ENCODE measurements at places on chromosomes 6 and 20.
A peak's percentile ranks its signal among the peaks of the same experiment; 100 is the strongest.

DNA sequence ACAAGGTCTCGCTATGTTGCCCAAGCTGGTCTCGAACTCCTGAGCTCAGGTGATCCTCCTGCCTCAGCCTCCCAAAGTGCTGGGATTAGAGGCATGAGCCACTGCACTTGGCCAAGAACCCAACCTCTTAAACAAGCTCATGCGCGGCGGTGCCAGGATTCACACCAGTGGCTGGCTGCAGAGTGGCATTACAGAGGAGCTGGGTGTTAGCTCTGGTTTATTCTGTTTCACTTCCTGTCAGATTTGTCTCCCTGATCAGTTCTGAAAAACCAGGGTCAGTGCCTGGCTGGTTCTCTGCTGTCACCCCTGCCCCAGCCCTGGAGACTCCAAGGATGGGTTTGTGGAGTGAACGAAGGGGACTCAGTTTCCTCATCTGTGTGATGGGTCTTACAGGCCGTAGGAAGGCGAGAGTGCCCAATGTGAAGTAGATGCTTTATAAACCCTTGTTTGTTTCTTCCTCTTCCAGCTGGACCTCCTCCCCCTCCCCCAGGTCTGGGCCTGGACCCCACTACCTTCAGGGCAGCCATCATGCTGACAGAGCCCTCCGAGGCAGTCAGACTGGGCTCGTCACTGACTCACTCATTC lies 63.4 kb downstream of the UBE2V1 start:
- no peak for DNase-seq

DNA sequence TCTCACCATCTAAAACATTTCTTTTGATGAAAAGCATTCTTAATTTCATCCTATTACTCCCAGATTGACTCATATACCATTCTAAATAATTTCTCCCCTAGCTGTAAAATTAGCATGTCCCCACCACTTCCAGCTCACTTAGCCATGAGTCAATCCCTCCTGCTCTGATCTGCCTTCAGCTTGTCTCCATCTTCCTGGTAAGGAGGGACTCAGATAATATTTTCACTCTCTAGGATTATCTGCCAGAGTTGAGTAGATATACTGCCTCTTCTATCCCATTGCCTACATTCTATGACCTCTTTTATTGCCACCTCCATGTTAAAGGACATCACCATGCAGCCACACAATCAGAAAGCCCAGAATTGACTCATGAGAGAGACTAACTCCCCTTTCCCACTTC lies 348.8 kb upstream of the POU3F2 start:
- DNase-seq, result no peak

GRCh38 chr20:64196847-64197306 lies 32.6 kb downstream of the MYT1 start:
- no peak for DNase-seq

GRCh38 chr20:4800676-4801449 lies 79.2 kb downstream of the PRND start:
- DNase-seq, result no peak

- DNase-seq, result no peak
Measured at GRCh38 chr20:24017458-24017755, 28.8 kb upstream of the GGTLC1 start.

DNA sequence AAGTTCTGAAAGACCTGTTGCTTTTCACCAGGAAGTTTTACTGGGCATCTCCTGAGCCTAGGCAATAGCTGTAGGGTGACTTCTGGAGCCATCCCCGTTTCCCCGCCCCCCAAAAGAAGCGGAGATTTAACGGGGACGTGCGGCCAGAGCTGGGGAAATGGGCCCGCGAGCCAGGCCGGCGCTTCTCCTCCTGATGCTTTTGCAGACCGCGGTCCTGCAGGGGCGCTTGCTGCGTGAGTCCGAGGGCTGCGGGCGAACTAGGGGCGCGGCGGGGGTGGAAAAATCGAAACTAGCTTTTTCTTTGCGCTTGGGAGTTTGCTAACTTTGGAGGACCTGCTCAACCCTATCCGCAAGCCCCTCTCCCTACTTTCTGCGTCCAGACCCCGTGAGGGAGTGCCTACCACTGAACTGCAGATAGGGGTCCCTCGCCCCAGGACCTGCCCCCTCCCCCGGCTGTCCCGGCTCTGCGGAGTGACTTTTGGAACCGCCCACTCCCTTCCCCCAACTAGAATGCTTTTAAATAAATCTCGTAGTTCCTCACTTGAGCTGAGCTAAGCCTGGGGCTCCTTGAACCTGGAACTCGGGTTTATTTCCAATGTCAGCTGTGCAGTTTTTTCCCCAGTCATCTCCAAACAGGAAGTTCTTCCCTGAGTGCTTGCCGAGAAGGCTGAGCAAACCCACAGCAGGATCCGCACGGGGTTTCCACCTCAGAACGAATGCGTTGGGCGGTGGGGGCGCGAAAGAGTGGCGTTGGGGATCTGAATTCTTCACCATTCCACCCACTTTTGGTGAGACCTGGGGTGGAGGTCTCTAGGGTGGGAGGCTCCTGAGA lies at the start of gene HFE:
HFE (plus strand) TSS at position 146 of the 832 bp plus-strand sequence; CDS start at position 158, 12 bp downstream.
- DNase-seq, result no peak

DNA sequence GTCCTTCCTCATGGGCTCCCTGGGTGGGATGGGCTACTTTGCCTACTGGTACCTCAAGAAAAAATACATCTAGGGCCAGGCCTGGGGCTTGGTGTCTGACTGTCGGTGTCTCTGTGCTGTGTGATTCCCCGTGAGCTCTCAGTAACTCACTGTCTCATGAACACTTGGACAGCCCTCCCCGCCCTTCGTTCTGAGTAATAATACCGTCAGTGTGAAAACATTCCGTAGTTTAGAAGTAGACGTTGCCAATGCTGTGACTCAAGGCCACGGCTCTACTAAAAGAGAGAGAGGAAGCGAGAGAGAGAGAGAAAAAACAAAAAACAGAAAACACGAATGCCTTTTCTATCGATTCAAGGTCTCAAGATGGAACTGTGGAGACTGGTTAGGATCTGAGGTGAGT lies 31.8 kb downstream of the FITM2 start:
- no peak for DNase-seq

DNA sequence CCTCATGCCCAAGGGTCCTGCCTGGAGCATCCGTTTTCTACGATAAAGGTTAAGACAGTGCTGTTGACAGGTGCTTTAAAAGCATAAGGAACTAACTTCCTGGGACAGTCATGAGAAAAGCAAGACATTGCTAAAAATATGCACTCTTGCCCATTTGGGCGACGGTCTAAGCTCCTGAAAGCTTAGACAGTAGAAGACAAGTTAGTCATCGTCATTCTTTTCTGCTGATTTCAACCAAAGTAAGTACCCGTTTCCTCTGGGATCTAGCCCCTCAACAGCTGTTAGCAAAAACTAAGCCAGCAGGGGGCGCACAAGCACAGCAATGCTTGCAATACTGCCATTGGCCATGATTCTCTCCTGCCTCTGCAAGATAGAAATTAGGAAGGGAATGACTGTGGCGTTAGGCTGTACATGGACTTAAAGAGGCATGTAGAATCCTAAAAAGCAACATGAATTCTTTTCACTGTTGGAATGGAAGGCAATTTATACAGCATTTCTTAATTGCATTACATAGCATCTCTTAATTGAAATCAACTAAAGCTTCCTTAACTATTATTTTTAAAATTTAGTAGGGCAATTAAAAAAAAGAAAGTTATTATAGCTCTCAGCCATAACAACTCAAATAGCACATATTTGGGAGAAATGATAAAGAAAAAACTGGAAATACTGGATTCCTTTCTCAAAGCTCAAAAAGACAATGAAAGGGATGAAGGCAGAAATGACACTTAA lies 147.8 kb upstream of the RALGAPA2 start:
- peak; percentile 73 for DNase-seq

- DNase-seq, result no peak
Measured at GRCh38 chr6:136524936-136525413, 25.2 kb downstream of the MAP7 start.

GRCh38 chr6:123810214-123810613 lies 6.5 kb downstream of the NKAIN2 start:
- DNase-seq, result no peak

DNA sequence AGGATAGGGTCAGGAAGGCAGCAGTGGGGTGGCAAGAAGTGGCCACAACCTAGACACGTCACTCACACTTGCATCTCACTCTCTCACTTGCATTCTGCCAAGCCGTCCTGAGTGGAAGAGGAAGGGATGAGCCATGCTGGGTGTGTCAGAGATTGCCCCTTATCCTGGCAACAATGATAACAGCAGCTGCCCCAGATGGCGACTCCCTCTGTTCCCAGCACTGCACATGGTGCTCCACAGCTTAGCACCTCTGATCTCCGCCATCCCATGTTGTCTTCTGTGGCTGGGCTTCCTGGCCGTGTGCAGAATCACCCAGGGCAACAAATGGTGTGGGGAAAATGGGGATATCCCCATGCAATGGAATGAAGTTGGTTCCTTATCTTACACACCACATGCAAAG lies 11.1 kb downstream of the KCNB1 start:
- DNase-seq, result no peak

- DNase-seq, result no peak
Measured at GRCh38 chr6:136961848-136962247, 39.7 kb downstream of the SLC35D3 start.

DNA sequence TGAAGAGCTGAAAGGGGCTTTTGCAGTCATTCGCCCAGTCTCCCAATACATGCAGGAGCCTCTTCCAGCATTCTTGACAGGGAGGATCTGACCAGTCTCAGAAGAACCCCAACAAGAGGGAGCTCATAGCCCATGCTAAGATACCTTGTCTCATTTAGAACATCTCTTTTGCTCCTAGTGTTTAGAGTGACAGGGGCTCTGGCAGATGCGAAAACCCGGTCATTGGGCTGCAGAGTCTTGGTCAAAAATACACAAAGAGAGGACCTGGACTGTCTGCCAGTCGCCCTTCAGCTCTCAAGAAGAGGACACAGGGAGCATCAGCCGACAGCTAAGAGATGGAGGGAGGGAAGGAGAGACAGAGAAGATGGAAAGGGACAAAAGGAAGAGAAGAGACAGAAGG lies 700 bp downstream of the GUCA1B start:
- no peak for DNase-seq

- DNase-seq, result no peak
Measured at GRCh38 chr6:156651486-156651885, 125.7 kb upstream of the ARID1B start.

- no peak for DNase-seq
Measured at GRCh38 chr6:8941577-8941976, 506.2 kb upstream of the SLC35B3 start.

- no peak for DNase-seq
Measured at GRCh38 chr6:109230453-109230852, 135.1 kb downstream of the CEP57L1 start.

DNA sequence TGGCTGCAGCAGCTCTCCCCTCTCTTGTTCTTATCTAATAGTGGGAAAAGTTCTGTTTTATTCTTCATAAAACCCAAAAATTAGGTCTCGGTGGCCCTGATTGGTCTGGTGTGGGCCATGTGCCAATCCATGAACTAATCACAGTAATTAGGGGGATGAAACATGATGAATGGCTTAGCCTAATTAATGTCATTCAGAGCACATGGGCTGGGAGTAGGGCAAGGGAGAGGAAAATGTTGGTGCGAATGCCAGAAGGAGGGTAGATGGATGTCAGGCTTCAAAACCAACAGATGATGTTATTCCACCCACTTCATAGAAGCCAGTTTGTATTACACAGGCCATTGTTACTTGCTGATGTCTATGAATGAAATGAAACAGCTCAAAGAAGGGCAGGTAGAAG lies 46.5 kb downstream of the PLEKHG1 start:
- no peak for DNase-seq

DNA sequence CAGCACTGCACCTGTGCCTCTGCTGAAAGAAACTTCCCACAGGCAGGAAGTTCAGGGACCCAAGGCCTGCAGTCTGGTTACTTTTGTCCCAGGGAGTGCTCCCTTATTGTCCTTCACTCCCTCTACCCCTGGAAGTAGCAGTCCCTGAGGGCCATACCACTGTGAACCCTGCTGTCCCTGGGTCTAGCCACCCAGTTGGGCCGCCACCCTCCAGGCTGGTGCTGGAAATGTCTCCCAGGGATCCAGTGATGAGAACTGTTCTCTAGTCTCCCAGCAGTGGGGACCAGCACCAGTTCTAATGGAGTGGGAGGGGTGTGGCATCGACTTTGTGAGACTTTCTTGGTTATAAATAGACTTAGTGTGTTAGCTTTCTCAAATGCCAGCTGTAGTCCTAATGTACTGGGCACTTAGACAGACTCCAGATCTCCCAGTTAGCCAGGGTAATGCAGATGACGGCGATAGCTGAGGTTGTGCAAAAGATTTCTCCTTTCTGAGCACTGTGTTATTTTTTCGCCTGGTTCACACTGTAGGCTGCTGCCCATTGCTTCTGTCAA lies 462.5 kb downstream of the CDH26 start:
- DNase-seq, result no peak

DNA sequence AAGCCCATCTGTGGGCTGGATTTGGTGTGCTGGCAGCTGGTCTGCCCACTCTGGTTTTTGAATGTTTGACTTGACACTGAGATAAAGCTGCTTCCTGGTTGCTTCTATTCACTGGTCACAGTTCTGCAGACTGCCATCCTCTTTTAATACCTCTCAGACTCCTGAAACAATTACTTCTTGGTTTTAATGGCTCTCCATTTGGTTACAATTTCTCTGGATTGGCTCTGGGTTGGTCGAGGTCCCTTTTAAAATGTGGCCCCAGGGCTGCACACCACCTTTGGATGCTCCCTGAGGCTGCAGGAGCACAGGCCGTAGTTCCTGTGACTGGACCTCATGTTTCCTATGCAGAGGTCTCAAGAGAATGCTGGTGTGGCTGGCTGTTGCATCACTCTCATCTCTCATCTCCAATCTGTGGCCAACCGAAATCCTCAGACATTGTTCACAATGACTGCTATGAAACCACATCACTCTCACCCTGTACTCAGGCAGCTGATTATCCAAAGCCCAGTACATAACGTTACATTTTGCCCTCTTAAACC lies 98.5 kb downstream of the INSM1 start:
- DNase-seq, result no peak

- no peak for DNase-seq
Measured at GRCh38 chr20:709423-709822, 33.8 kb upstream of the SCRT2 start.

DNA sequence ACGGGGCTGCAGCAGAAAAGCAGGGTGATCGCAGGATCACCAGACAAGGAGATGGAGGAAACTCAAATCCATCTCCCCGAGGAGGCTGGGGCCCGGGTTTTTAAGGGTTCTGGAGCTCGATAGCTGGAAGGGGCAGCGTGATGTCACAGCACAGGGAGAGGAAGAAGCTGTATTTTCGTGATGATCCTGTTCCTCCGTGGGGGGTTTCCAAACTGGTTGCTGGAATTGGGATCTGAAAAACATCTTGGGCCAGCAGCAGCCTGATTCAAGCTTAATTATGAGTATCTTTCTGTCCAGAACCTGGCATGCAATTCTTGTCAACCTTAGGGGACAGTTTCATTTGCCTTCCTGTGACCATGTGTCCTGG lies 4.1 kb downstream of the CST7 start:
- DNase-seq, result no peak
